ENCODE measurements at places on chromosomes 5 and 9. TPM values are rescaled to one million over a fixed set of nuclear protein-coding genes. Genes with fewer than 3 reads are reported as not detected.

- DNase-seq: no peak
Observed at GRCh38 chr9:113302792-113303418, at the start of gene RNF183. RNF183 (minus strand) TSS chr9:113303376; CDS start chr9:113298184, 5,192 bp downstream.

GRCh38 chr5:157948738-157949410, 89.9 kb upstream of the CLINT1 start:
- peak; percentile 97 for DNase-seq

The SNX30 gene
- 63.1 TPM for total RNA-seq

The HTR1A gene
- total RNA-seq: 0.20 TPM

DNA sequence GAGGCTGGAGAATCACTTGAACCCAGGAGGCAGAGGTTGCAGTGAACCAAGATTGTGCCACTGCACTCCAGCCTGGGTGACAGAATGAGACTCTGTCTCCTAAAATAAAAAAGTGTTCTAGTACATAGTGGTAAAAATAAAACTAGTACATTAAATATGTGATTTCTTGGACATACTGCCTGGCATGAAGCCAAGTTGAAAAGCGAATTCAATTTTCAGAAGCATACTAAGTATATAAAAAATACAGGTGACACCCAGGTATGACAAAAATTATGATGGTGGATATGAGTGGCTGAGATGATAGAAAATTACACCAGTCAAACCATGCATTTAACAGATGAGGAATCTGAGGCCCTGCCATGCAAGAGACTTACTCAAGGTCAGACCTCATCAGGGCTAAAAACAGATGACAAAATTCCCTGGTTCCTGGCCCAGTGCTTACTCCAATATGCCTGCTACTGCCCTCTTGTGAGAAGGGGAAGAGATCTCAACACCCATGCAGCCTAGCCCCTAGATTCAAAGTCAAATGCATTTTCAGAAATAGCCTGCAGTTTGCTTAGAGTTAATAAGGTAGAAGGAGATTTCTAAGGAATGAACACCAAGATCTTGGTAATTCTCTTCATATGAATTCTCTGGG, 46.6 kb upstream of the GNPDA1 start:
- DNase-seq: no peak

The FOXD4 gene
- total RNA-seq: 1.1 TPM

DNA sequence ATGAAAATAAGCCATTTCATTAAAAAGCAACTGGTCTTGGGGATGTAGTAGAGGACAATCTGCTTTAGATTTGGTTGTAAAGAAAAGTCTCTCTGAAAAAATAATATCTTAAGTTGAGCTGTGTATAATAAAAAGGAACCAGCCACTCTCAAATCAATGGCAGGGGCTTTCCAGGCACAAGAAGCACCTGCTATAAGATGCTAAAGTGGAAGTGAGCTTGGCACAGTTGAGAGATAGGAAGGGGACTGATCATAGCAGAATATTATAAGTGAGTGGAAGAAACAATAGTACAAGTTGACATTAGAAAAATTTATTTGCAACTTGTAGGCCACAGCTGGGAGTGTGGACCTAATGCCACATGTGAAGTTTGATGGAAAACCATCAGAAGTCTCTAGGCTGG, 28.1 kb upstream of the SPINK5 start:
- DNase-seq: no peak

DNA sequence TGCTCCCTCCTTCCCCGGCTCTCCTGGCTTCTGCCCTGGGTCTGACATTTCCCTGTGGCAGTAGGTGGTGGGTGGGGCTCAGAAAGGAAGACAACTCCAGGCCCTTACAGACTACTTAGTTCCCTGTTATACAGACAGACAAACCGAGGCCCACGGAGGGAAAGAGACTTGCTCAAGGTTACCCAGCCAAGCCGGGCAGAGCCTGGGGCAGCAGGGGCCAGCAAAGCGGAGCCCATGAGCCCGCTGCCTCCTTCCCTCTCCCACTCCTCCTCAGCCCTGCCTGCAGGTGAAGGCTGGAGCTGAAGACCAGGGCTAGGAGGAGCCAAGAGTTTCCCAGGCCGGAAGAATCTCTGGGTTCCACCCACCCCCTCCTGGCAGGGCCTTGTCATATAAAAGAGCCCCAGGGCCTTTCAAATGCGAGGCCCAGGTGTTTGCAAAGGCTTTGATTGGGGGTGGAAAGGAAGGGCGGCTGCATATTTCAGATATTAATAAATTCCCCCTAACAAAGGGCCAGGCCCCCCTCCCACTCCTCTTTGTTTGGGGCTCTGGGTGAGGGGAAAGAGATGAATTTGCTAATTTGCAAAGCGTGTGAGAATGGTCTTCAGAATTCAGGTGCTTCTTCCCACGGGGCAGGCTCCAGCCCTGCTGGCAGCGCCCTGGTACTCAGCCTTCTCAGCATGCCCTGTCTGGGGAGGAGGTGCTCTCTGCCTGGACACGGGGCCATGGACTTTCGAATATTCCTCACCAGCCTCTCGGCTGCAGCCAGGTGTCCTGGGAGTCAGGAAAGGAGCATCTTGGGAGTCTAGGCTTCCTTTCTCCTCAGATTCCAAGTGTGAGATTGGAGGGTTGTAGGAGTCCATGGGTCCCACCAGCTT, 21.5 kb downstream of the SLC6A7 start:
- peak; percentile 38 for DNase-seq

- DNase-seq: no peak
Observed at GRCh38 chr5:179123109-179123426, 62.9 kb downstream of the ZNF354C start.

The IFNA16 gene
- total RNA-seq: not detected

The PCSK1 gene
- total RNA-seq: 3.3 TPM

DNA sequence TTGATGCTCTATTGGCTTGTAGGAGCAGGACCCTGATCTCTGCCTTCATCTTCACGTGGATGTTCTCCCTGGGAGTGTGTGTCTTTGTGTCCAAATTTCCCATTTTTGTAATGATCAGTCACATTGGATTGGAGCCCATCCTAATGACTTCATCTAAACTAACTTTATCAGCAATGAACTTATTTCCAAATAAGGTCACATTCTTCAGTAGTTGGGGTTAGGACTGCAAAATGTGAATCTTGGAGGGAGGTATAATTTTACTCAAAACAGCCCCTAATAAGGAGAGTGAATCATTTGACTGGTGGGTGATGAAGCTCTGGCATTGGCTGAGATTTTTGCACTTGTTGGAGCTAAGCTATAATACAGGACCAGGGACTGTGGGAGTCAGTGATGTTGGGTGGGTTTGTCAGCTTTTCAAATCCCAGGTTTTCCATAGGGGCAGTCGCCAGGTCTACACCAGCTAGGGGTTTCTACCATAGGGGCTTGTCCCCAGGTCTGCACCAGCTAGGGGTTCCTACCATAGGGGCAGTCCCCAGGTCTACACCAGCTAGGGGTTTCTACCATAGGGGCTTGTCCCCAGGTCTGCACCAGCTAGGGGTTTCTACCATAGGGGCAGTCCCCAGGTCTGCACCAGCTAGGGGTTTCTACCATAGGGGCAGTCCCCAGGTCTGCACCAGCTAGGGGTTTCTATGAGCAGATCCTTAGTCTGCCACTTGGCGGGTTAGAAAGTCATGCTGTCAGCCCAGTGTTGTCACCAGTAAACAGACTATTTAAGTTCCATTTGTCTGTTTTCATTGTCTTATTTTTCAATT, 382.6 kb upstream of the DAP start:
- DNase-seq: no peak

DNA sequence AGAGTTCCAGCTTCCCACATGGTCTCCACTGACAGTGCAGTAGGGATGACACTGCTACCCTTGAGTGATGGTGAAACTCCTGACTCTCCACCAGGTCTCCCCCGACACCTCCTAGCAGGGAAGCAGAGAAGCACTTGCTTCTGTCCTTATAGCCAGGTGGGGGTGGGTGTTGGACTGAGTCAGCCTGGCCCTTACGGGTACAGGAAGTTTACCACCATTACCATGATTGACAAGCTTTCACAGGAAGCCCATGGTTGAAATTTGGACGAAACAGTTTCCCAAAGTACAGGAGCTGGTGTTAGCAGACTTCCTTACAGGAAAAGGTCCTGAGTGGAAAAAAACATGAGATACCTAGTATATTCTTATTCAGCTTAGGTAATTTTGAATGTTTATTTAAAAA, 3.1 kb upstream of the FBXL7 start:
- no peak for DNase-seq

All from lung (tissue), 17 donors.